ENCODE measurements at places on chromosomes 16 and 17. TPM values are rescaled to one million over a fixed set of nuclear protein-coding genes. Genes with fewer than 3 reads are reported as not detected.

- DNase-seq = no peak
These were observed 313.3 kb upstream of the XYLT1 start for GRCh38 chr16:17784073-17784472.

DNA sequence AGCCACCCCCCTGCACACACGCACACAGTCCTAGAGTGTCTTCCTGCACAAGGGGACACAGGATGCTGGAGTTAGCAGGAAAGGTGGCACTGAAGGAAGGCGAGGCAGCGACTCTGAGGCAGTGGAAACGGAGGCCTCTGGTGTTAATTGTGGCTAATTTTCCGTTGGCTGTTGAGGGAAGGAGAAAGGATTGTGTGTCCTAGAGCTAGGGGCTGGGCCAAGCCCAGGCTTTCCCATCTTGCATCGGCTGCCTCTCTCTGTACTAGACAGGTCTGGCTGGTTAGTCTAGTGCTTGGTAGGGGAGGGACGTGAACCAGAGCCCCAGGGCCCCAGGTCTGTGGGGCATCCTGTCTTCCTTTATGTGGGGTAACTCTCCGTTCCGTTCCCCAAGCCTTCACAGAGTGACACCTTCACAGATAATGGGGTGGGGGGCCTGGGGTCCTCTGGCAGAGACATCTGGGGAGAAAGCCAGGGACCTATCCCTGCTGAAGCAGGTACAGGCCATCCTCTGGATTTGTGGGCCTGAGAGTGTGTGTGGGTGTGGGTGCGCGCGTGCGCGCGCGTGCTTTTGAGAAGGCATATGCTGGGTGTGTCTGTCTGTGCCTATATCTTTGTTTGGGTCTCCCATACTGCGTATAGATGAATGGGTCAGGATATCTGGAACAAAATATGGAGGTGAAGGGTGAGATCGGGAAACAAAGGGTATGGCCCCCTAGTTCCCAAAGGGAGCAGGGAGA lies at the start of gene CHD3:
TSS of gene CHD3 (plus strand) at position 606 of the 737 bp plus-strand sequence. CDS start 212 bp downstream, outside the sequence.
- no peak for DNase-seq

HS3ST4 gene
- not detected for total RNA-seq

DNA sequence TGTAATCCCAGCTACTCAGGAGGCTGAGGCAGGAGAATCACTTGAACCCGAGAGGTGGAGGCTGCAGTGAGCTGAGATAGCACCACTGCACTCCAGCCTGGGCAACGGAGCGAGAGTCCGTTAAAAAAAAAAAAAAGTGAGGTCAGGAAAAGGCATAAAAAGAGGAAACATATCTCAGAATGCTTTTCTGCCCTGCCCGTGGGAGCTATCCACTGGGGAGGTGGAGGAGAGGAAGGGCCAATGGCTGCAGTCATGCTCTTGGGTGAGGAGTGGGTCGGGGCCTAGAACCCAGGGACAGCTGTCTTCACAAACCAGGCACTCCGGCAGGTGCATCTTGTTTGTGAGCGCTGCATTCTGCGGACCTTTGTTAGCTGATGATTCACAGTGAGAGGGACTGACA lies 60.0 kb upstream of the CDC42EP4 start:
- DNase-seq = no peak

DNA sequence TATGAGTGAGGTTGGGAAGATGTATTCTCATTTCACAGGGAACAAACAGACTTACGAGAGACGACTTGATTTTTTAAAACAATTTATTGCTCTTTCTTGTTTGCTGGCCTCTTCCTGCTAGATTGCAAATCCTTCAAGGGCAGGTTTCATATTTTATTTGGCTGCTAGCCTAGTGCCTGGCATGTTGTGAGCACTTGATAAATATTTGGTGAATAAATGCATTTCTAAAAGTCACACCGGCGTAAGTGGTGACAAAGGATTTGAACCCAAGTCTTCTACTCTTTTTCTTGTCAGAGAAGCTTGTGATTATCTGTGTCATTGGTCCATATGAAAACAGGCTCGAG lies 1.4 kb downstream of the WWP2 start:
- no peak for DNase-seq

GIT1 gene
- total RNA-seq = 25.5 TPM

DNA sequence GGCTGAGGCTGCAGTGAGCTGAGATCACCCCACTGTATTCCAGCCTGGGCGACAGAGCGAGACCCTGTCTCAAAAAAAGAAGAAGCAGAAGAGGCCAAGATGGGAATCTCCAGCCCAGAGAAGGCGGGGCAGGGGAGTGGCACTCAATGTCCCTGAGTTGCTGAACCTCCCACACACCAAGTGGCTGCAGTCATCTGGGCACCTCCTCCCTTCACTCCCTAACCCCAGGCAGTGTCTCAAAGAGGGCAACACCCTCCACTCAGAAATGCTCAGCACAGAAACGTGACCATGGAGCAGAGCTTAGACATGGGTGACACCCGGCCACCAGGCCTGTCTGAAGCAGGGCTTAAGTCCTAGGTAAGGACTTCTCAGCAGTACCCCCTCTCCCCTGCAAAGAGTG lies 36.3 kb upstream of the BCAR1 start:
- DNase-seq = no peak

- no peak for DNase-seq
These were observed 21.2 kb upstream of the ITGA3 start for GRCh38 chr17:50034498-50035364.

- no peak for DNase-seq
These were observed 112.8 kb downstream of the CLEC16A start for GRCh38 chr16:11056993-11057649.

PLA2G10 gene
- total RNA-seq = not detected

- no peak for DNase-seq
These were observed 9.1 kb downstream of the CEP20 start for GRCh38 chr16:15879255-15879811.
